ENCODE measurements at places on chromosomes 3 and 15.
A peak's percentile ranks its signal among the peaks of the same experiment; 100 is the strongest.

- no peak for DNase-seq
Measured at GRCh38 chr3:50612970-50613846, 1.6 kb upstream of the CISH start.

DNA sequence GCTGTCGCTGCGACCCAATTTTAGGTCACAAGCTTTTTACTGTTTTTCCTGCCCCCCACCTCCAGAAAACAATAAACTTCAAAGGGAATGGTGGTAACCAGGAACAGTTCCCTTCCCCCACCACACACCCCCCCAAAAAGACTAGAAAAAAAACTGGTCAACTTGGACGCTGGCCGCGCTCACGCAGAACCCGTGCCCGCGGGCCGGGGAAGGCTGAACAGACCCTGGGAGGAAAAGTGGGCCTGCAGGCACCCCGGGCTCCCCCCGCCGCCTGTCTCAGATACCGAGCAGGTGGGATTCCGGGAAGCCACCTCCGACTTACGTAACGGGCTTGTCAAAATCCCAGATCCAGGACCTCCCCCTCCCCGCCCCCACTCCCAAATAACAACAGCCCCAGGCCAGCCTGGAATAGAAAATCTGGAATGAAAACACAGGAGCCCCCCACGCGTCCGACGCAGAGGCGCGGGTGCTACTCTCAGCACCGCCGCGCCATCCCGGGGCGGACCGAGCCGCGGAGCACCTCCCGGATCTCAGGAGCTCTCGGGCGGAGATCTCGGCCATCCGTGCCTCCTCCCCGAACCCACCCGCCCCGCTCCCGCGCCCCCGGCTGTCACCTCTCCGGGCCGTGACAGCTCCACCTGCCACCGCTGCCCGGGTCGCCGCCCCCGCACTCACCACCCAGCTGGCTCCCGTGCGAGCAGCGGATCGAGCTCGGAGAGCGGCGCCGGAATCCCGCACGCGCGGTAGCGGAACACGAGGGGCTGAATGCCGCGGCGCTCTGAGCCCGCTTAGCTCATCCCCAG lies 557 bp downstream of the DENND4A start:
- no peak for DNase-seq

DNA sequence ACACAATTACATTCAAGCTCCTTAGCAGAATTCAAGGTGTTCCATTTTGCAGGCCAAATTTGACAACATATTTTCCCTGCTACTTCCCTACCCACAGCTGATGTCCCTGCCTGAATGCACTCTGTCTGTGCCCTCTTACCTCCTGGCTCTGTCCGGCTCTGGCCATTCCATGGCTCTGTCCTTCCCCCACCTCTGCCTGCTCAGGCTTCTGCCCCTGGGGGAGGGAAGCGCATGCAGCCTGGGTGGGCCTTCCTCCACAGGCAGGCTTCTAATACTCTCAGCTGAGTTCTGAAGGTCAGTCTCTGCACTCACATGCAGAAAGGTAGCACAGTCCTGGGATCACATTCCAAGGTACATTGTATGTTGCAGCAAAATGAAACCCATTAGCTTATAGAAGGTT lies 113.6 kb upstream of the CACNA2D3 start:
- DNase-seq = no peak

GRCh38 chr3:166456286-166456685 lies 619.1 kb upstream of the BCHE start:
- DNase-seq = no peak

- peak; percentile 84 for DNase-seq
Measured at GRCh38 chr15:88897456-88898194, 2.3 kb upstream of the HAPLN3 start.

DNA sequence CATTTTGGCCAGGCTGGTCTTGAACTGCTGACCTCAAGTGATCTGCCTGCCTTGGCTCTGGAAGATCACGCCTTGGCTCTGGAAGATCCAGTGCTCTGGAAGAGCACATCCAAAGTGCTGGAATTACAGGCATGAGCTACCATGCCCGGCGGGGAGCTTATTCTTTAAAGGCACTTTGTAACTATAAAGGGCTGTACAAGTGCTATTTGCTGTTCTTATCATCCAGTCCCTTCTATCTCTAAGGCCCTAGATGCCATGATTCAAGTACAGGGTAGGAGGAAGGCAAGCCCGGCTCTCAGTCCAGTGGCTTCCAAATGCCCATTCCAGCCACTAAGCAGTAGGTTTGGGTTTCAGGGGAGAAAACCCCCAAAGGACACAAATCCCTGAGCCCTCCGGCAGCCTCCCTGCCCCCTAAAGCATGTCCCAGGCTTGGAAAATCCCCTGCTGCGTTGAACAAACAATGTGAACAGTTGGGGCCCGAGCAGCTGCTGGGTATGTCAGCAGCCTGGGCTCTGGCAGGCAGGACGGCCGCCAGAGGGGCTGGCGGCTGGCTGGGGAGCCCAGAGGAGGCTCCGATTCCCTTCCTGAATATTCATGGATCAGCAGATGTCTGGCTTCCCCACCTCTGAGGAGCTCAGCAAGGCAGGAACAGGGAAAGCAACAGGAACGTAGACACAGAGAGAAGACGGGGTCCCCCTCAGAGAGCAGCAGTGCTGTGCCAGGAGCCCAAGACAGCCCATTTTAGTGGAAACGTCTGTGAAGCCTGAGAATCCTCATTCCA lies 7.7 kb downstream of the IGDCC4 start:
- DNase-seq = no peak

GRCh38 chr3:138923531-138923994 lies 23.4 kb downstream of the FOXL2 start:
- DNase-seq = peak; percentile 81

DNA sequence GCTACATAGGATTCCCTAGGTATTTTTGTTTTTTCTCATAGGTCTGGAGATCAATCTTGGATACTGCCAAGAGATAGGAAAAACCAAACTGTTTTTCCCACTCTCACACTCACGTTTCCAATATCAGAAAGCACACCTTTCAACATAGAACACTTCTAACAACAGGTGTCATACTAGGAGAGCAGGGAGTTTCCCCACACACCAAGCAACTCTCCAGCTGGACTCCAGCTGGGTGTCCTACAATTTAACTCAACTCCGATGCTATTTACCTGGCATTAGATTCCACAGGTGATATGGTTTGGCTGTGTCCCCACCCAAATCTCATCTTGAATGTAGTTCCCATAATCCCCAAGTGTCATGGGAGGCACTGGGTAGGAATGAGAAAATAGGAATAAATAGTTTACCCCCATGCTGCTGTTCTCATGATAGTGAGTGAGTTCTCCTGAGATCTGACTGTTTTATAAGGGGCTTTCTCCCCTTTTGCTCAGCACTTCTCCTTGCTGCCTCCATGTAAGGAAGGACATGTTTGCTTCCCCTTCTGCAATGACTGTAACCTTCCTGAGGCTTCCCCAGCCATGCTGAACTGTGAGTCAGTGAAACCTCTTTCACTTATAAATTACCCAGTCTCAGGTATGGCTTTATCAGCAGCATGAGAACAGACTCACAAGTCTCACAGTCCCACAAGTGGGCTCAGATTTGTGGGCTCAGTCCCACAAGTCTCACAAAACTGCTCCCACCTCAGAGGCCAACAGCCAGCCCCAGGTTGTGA lies 354.5 kb upstream of the THBS1 start:
- no peak for DNase-seq

GRCh38 chr3:12902181-12902999 lies 61.0 kb upstream of the RPL32 start:
- no peak for DNase-seq

GRCh38 chr3:144296808-144297207 lies 325.2 kb downstream of the DIPK2A start:
- no peak for DNase-seq

GRCh38 chr3:23712656-23713559 lies 92.8 kb upstream of the UBE2E1 start:
- DNase-seq = peak; percentile 39

DNA sequence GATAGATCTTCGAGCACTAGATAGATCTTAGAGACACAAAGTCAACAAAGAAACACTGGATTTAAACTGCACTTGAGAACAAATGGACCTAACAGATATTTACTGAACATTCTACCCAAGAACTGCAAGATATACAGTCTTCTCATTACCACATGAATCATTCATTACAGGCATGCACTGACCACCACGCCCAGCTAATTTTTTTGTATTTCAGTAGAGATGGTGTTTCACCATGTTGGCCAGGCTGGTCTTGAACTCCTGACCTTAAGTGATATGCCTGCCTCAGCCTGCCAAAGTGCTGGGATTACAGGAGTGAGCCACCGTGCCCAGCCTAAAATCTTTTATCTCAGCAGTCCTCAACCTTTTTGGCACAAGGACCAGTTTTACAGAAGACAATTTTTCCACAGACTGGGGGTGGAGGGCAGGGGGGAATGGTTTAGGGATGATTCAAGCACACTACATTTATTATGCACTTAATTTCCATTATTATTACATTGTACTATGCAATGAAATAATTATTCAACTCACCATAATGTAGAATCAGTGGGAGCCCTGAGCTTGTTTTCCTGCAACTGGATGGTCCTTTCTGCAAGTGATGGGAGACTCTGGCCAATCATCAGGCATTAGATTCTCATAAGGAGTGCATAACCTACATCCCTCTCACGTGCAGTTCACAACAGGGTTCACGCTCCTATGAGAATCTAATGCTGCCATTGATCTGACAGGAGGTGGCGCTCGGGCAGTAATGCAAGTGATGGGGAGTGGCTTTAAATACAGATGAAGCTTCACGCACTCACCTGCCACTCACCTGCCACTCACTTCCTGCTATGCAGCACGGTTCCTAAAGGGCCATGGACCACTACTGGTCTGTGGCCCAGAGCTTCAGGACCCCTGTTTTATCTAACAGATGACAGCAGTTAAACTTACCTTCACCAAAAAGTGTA lies 21.7 kb downstream of the CSNK1G1 start:
- no peak for DNase-seq

GRCh38 chr3:61936344-61936937 lies 375.1 kb downstream of the PTPRG start:
- peak; percentile 18 for DNase-seq

DNA sequence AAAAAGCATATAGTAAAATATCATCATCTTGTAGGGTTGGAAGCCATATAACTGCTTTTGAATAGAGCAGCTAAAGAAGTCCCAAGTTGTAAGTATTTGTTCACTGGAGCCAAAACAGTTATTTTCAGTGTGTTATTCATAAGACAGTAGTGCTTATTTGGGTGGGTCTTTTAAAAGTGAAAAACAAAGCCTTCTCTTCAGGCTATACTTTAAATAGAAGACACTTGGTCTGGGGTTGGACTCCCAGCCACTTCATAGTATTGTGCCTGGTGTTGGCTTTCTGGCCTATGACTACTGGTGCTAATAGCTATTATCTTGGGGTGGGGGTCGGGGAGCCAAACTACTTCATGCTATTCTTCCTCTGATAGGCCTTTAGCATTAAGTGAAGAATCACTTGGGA lies 135.2 kb downstream of the SLC25A26 start:
- DNase-seq = no peak

DNA sequence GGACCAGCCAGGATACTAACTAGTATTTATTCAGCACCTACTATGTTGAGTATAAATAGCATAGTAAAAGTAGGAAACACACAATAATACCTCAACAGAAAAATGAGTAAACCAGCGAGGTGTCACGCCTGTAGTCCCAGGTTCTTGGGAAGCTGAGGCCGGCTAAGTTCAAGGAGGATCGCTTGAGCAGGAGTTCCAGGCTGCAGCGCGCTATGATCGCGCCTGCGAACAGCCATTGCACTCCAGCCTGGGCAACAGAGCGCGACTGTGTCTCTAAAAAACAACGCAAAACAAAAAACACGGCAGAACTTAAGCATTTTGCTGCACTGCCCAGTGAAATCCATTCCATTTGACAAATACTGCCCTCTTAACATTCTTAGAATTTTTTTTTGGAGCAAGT lies 1.3 kb upstream of the DENND6A start:
- no peak for DNase-seq

DNA sequence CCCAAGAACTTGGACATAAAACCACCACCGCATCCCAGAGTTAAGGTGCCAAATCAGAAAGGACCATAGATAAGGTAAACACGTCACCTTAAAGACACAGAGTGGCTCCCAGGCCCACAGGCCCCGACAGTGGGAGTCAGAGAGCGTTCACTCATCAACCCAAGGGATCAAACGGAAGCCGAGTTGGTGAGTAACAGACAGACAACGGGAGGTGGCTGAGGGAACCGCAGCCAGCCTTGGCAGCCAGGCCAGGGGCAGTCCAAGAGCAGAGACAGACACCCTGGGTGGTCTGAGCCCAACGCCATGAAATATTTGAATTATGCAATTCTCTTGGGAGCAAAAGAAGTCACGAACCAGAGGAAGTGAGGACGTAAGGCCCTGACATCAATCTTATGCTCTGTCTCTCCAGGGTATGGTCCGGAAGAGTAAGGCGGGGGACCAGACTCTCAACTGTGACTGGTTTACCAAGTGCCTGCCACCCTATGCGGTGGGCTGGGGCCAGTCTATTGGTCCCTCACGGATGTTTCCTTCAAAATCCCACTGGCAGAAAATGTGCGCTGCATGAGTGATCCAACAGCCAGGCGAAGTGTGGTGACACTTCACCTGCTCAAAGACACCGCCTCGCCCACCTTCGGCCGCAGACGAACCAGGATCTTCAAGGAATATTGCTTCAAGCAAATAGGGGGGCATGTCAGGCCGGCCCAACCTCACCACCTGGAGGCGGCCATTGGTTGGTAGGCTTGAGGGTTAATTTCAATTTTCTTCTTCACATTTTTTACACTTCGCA lies 34.3 kb downstream of the TMEM44 start:
- peak; percentile 68 for DNase-seq

DNA sequence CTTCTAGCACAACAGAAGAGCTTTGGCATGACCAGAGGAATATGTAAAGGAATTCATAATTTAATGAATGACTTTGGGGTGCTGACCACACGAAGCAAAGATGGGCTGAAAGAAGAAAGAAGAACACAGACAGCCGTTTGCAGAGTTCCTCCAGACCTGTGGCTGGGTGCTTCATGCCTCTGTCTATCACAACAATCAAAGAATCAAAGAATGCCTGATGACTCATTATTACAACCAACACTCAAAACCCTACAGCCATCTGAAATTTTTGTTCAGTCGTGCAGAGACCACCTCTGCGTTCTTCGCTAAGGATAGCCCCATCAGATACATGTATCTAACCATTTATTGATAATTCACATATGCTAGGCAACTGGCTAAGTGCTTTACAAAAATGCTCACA lies 129.0 kb upstream of the PRICKLE2 start:
- DNase-seq = no peak

DNA sequence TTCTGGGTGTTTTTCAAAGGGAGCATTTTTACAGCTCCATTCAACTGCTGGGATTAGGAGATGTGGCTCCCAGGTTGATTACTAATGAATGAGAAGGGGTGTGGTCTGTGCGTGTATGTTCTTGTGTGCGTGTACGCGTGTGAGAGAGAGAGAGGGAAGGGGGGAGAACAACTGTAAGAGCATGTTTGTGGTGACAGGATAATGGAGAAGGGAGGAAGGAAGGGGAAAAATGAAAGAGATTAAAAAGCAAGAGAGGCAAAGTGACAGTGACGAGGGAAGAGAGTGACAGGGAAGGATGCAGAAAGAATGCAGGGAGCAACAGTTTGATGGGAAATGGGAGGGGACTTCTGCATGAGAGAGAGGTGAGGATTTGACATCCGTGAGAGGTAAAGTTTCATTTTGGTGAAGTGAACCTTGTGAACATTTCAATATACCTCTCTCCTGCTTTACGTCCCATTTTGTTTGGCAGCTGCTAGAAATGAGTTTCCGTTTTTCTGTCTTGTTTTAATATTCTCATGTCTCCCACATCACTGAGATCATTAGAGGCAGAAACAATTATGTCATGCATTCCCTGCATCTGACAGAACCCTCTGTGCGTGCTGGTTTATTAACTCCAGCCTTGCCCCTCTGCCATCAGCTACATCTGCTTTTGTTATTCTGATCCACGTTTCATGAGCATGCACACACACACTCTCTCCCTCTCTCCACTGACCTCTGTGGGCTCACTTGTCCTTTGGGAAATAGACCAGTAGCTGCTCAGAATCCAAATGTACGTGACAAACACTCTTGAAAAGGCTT lies 161.6 kb downstream of the GAP43 start:
- DNase-seq = peak; percentile 58

Measured in AG08396 (cell line).